ENCODE measurements at places on chromosomes 5 and 9.
A peak's percentile ranks its signal among the peaks of the same experiment; 100 is the strongest.

- no peak for DNase-seq
These were observed 105.9 kb downstream of the MARCHF3 start for GRCh38 chr5:126924331-126925033.

DNA sequence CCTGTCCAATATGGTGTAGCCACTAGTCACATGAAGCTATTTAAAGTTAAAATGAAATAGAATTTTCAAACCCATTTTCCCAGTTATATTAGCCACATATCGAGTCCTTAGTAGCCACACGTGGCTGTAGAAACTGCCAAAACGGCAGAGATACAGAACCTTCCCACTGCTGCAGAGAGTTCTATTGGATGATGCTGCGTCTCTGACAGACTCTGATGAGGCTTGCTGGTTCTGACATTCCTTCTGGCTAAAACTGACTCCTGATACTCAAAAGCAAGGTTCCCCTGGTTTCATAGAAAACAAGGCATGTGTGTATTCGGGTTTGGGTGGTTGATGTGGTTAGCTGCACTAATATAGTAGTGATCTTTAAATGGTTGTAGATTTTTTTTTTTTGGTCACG, 91.5 kb downstream of the TLE4 start:
- no peak for DNase-seq

DNA sequence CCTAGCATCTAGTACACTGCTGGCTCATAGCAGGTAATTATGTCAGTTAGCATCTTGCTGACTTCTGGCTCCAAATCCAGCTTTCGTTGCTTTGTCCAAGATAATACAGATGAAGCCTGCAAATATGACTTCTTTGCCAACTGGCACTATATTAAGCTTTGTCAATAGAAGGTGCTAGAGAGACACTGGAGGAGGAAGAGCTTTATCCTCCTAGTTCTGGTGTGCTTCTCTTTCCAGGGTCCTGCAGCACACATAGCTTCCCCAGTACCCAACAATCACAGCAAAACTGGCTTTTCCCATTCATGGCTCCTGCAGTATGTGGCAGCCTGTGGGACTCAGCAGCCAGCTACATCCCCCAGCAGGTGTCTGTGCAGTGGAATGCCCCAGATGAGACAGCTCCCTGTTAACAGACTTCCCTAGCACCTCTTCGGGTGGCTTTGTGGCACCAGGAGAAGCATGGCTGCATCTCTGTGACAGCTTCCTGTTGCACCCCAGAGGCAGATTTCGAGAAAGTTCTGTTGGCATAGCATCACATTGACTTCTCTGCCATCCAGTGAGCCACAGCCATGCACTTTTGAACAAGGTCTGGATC, 147.8 kb downstream of the OXCT1 start:
- no peak for DNase-seq

DNA sequence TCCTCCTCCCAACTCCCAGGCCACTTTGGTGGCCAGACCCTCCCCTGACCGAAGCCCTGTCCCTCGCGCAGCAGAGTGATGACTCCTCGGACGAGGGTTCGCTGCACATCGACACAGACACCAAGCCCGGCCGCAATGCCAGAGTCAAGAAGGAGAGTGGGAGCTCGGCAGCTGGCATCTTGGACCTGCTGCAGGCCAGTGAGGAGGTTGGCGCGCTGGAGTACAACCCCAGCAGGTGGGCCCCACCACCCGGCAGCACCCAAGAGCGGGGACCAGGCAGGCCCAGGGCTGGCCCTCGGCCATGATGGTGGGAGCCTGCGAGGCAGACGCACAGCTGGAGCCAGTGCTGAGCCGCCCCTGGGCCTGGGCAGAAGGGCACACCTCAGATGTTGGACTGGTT, 90.6 kb downstream of the PHF2 start:
- DNase-seq = no peak

DNA sequence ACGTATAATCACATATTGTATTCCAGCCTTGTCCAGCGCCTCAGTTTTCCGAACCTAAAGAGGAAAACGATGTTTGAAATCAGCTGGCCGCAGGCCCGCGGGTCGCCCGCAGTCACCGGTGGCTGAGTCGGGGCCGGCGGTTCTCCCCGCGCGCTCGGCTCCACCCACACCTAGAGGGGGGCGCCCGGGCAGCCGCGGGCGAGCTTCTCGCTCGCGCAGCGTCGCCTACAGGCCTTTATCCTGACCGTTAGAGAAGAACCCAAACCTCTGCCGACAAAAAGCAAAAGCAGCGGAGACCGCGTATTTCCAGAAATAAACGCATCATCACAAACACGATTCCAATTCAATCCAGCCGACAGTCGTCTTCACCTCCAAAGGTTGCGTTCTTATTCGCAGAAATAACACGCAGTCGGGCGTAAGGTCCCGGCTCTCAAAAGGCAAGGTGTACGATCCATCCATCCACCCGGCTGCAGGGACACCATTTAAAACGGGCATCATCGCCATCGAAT, 725 bp upstream of the NIPBL start:
- DNase-seq = peak; percentile 62

- DNase-seq = no peak
These were observed 349.9 kb downstream of the SH3GL2 start for GRCh38 chr9:17928768-17929167.

- no peak for DNase-seq
These were observed 85.9 kb downstream of the HRH2 start for GRCh38 chr5:175743676-175744210.

- DNase-seq = no peak
These were observed 1.5 kb upstream of the RNF180 start for GRCh38 chr5:64164166-64164565.

GRCh38 chr5:164532235-164532900, 1026.9 kb downstream of the MAT2B start:
- DNase-seq = no peak

All from stimulated activated CD8-positive, alpha-beta memory T cell treated with anti-CD3 and anti-CD28 coated beads, Interleukin-2, amount 100 ng/mL, for 48 hours (primary cell).